ENCODE measurements at places on chromosomes 12 and 14. TPM values are rescaled to one million over a fixed set of nuclear protein-coding genes. Genes with fewer than 3 reads are reported as not detected.

Gene FOXG1
- total RNA-seq = under 0.01 TPM

Gene OR11H6
- not detected for total RNA-seq

Gene ZNF891
- 0.92 TPM for total RNA-seq

Gene SYCP3
- total RNA-seq = 0.14 TPM

Gene CD4
- 0.43 TPM for total RNA-seq

Gene IFNG-AS1
- not detected for total RNA-seq

Gene TRHDE
- total RNA-seq = 3.5 TPM

Gene RD3L
- not detected for total RNA-seq

Gene IGF1
- 11.7 TPM for total RNA-seq

Gene GNPTAB
- total RNA-seq = 28.2 TPM

Gene IL22
- not detected for total RNA-seq

Gene CAMKK2
- 13.7 TPM for total RNA-seq

Gene CHURC1
- total RNA-seq = 41.1 TPM

Gene RERG
- 0.28 TPM for total RNA-seq

Gene RHOJ
- total RNA-seq = 3.4 TPM

Gene ERP27
- not detected for total RNA-seq

Gene CLEC2B
- 22.3 TPM for total RNA-seq

Gene HRK
- total RNA-seq = not detected

Gene SPTB
- 0.14 TPM for total RNA-seq

Gene CD27
- 0.14 TPM for total RNA-seq

Gene ANKS1B
- total RNA-seq = 0.43 TPM

Gene WSCD2
- total RNA-seq = not detected

Gene SLC8A3
- 0.18 TPM for total RNA-seq

Gene GPX2
- not detected for total RNA-seq

Gene MDGA2
- total RNA-seq = under 0.01 TPM

Gene KRT77
- not detected for total RNA-seq

Gene KCNC2
- not detected for total RNA-seq

Gene GPR137C
- total RNA-seq = 0.14 TPM

Gene EIF2S1
- 187 TPM for total RNA-seq

Gene ACVR1B
- total RNA-seq = 11.8 TPM

Gene P2RX2
- total RNA-seq = not detected

Gene ADIPOR2
- total RNA-seq = 25.6 TPM

Gene KRT85
- not detected for total RNA-seq

Gene PLEKHD1
- total RNA-seq = under 0.01 TPM

Gene PFDN5
- total RNA-seq = 1,105 TPM

Gene CCDC197
- not detected for total RNA-seq

Gene E2F7
- 3.9 TPM for total RNA-seq

Gene GRIP1
- 0.65 TPM for total RNA-seq

Gene LRIG3
- total RNA-seq = 67.7 TPM

Gene KRT3
- not detected for total RNA-seq

Gene ABCD2
- 0.09 TPM for total RNA-seq

Gene AKAP5
- 0.74 TPM for total RNA-seq

Gene TCL1B
- total RNA-seq = not detected

Gene TMTC2
- 49.8 TPM for total RNA-seq

Gene IAPP
- total RNA-seq = not detected

Gene GALNT9
- 0.14 TPM for total RNA-seq

Gene RASSF9
- total RNA-seq = 0.85 TPM
